ENCODE measurements at places on chromosomes 6 and 20. TPM values are rescaled to one million over a fixed set of nuclear protein-coding genes. Genes with fewer than 3 reads are reported as not detected.

DNA sequence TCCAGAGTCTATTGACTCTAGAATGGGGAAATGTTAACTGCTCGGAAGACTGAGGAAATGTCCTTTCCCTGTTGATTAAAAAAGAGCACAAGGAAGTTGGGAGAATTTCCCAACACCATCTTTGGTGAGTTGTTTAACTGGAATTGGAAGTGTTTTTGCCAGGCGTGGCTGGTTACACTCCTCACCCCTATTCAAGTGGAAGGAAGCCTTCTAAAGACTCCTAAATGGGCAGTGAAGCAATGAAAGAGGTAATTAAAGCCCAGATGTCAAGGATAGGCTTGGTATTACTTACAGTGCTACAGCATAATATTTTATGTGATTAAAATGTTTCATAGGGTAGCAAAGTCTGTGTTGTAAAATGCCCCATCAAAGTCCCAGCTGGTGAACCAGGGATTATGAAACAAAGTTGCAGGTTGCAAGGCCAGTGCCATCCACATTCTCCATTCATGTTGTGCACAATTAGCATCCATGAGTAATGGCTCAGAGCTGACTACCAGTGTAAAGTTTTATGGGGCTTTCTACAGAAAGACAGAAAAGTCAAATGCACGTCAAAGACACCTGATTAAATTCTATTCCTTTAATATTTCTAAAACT lies 52.6 kb downstream of the BTBD3 start:
- no peak for DNase-seq

GRCh38 chr6:3380344-3381232 lies 76.3 kb downstream of the SLC22A23 start:
- peak; percentile 42 for DNase-seq

DNA sequence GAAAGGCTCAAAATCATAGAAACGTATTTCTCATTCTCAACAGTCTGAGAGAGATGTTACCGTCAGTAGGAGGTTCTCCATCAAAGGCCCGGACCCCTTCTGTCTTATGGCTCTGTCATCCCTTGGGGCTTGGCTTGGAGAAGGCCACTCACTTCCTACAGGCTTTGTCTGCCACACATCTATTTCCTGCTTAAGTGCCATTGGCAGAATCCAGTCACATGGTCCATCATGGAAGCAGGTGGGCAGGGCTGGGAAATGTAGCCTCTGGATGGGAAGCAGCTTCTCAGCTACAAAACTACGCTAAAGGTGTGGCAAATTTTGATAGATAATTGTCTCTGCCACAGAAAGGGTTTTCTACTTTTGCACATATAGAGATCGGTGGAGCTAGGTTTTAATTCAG lies 12.6 kb upstream of the ZFP64 start:
- no peak for DNase-seq

DNA sequence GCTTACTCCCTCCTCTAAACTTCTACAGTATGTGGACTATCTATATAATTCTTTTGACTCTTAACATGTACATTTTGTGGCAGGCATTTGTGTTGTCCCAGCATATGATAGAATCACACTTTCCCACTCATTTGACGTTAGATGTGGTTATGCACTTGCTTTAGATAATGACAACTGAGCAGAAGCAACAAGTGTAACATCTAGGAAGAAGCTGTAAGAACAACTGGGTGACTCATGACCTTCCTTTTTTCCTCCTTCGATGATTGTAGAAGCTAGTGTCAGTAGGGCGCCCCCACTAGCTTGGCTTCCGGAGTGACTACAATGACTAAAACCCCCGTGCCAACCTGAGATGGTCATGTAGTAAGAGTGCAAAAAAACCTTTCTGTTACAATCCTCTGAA lies 74.6 kb upstream of the CEP85L start:
- DNase-seq, result no peak

- DNase-seq, result no peak
Measured at GRCh38 chr6:140201787-140202458, 827.5 kb upstream of the CITED2 start.

DNA sequence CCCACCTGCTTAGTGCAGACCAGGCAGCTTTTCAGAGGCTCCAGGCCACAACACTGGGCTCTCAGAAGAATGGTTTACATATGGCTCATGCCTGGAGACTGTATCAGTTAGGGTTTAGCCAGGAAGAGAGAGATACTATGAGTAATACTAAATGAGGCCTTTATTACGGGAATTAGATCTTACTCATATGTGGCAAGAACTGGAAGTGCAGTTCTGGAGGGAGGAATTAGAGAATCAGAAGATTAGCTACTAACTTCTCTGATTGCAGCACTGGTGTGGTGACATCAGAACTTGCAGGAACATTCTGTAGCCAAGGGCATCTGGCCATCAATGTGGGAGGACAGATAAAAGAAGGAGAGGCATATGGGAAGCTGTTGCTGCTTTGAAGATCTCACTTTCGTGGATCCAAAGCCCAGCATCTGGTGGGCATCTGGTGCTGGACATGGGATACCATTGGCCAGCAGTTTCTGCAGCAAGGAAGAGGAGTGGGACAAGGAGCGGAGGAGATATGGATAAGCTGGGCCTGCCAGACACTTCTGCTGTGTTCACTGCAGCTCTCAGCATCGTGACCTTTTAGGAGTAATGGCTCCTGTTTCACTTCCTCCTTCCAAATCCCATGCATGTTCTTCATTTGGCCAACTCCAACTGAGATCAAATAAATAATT lies 248.5 kb downstream of the BTBD3 start:
- no peak for DNase-seq

DNA sequence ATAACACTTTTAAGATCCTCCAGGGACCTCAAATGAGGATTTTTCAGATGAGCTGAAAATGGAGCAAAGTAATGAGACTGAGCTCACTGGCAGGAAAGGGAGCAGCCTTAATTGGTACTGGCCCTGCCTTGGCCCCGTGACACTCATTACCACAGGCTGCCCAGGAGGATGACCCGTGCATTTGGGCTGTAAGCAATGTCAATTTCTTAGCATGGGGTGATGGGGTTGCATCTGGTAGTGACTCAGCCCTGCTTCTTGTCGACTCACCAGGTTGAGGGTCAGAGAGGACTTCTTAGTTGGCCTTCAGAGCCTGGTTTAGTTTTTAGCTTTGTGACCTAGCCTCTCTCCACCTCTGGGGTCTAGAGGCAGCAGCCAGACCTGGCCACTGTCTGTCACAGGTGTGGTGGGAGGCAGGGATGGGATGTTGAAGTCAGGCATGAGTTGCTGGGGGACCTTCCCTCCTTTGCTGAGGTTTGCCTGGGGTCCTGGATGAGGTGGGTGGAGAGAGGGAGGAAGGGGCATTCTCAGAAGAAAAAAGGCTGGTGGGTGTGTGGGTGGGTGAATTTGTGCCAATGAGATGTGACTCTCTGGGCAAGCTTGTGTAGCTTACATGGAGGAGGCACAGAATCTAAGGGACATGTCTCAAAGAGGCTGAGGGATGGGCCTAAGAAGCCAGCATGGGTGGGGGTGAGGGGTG lies 25.9 kb upstream of the EPB41L1 start:
- DNase-seq, result no peak

DNA sequence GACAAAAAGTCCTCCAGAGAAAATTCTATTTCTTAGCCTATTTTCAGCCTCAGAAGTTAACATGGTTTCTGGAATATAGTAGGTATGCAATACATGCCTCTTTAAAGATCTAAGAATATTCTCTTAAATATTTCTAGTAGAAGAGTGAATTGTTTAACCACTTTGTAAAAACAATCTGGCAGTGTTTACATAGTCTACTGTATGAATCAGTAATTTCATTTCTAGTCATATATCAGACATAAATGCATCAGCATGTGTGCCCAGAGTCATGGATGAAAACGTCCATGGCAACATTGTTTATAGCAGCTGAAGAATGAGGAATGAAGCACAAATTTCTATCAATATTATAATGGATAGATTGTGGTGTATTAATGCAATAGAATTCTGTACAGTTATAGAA lies 124.9 kb downstream of the NKAIN2 start:
- DNase-seq, result no peak

DNA sequence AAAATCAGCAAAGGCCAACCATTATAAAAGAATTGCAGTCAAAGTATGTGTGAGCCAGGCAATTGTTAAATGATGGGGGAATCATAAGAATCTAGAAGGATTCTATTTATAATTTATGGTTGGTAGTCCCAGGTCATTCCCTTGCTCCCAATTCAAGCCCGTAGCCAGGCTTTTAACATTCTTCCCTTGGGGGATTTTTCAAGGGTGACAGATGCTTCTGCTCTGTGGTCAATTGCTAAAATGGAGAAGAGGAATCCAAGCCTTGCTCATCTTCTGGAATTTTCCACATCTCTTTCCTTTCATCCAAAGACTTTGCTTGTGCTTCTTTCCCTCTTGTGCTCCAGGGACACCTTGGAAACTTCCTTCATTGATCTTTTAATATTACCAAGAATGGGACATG lies 18.0 kb upstream of the BCAS1 start:
- no peak for DNase-seq

- DNase-seq, result no peak
Measured at GRCh38 chr6:166950443-166950821, 5.9 kb downstream of the RNASET2 start.

GRCh38 chr20:42041000-42041565 lies 422.9 kb upstream of the CHD6 start:
- DNase-seq, result no peak

- DNase-seq, result no peak
Measured at GRCh38 chr6:16740097-16740496, 21.2 kb downstream of the ATXN1 start.

DNA sequence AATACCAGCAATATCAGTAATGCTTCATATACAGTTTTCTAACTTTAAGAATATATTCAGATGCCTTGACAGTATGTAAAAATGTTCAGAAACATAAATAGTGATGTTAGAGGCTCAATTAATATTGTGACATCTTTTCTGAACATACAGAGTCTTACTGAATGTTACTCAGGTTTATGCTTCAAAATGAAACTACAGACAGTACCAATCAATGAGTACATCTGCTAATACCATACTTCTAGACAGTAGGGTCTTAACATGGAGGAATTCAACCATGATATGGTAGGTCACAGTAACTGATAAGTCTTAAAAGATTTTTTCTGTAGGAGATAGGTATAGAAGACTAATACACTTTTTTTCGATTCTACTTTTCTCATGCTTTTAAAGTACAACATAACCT lies 8.3 kb downstream of the GCLC start:
- no peak for DNase-seq

DNA sequence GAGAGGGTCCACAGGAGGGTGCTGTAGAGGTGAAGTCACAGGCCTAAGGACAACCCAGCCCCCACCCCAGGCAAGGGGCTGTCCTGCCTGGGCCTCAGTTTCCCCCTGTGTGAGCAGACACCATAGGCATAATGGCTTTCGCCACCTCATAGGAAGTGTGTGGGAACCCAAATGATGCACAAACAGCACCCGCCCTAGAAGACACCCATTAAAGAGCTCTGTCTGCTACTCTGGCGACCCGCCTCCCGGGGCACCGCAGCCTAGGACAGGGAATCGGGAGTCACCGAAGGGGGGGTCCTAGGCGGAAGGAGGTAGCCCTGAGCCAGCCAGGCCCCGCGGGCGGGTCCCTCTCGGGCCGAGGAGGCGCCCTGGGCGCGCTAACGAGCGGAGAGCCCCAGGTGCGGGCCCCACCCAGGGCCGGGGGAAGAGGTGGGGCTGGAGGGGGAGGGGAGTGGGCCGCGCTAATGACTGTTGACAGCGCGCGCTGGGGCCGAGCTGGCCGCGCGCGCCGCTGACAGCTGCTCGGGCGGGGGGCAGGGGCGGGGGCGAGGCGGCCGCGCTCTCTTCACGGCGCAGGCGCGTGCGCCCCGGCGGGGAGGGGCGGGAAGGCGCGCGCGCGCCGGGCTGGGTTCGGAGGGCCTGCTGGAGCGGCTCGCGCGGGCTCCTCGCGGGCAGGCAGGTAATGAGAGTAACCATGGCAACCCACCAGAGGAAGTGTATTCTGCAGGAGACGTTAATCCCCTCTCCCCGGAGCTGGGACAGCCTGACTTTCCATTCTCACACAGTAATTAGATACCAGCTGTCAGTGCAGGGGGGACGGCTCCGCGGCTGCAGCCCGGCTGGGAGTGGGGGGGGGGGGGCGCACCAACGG lies 48.9 kb downstream of the NOL4L start:
- peak; percentile 76 for DNase-seq

UCKL1 gene
- 43.6 TPM for total RNA-seq

SYCP2 gene
- total RNA-seq, result 12.5 TPM

DNAH8 gene
- 0.38 TPM for total RNA-seq

RPS6KA2 gene
- 86.1 TPM for total RNA-seq

TDRD6 gene
- 4.2 TPM for total RNA-seq

CALHM5 gene
- total RNA-seq, result 0.23 TPM

TAP1 gene
- total RNA-seq, result 35.9 TPM

ARHGAP18 gene
- 4.5 TPM for total RNA-seq
